ENCODE measurements at places on chromosomes 5 and 9.

DNA sequence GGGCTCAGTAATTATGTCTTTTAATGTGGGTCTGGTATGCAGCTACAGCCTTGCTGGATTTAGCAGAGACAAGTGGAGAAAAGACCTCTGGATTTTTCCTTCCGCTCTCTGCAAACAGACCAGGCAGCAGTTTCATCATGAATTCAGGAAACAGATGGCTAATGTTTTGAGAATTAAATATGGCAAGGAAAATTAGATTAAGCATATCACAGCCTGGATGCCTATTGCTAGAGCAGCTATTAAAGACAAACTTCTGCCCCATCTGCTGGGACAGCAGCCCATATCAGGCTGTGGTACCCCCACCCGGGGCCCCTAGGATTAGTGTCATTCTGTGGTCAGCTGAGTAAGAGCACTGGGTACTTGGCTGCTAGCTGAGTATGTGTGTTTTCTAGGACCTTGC lies 6.2 kb downstream of the SKP2 start:
- no peak for DNase-seq

DNA sequence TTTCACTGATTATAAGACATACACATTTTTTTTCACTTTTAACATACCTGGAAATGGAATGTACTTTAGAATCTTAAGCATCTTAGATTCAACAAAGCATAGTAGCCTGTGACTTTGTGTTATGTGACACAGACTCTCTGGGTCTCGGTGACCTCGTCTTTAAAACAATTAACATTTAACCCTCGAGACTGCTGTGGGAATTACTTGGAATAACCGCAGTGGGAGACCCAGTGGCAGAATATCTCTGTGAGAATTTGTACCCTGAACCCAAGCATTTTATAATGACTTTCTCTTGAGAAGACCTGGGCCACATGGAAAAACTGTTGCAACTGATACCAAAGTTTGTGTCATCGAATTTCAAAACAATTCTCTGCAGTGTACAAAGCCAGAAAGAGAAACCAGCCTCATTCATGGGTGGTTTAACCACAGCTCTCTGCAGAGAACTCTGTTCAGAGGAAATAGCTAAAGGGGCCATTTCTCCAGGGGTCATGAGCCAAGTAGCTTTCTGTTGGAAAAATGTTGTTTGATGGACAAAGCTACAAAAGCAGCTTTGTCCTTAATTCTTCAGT lies 10.0 kb upstream of the RETREG1 start:
- peak; percentile 88 for DNase-seq

GRCh38 chr9:130243015-130243881 lies 22.3 kb upstream of the HMCN2 start:
- DNase-seq: peak; percentile 34

- DNase-seq: no peak
Observed at GRCh38 chr5:165459232-165459631, 1953.8 kb downstream of the MAT2B start.

- no peak for DNase-seq
Observed at GRCh38 chr5:58452566-58453258, 7.2 kb downstream of the PLK2 start.

- no peak for DNase-seq
Observed at GRCh38 chr9:97501177-97501971, at the start of gene TMOD1. TMOD1 (plus strand) TSS chr9:97501666; CDS start chr9:97524189, 22,523 bp downstream.

DNA sequence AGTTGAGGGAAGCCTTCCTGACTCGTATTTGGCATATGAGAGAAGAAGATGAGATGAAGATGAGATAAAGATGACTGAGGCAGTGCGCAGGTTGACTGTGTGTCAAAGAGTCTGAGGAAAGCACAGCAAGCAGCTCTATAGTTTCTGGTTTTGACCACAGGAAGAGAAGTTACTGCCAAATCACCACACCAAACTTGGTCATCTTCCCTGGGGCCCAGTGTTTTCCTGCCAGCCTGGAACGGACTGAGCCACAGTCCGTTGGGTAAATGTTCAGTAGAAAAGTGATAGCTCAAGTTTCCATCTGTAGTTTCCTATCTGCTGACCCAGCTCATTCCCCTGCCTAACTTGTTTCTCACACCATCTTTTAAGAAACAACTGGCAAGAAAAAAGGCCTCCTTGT lies 80.7 kb upstream of the ADAMTS19 start:
- DNase-seq: no peak

DNA sequence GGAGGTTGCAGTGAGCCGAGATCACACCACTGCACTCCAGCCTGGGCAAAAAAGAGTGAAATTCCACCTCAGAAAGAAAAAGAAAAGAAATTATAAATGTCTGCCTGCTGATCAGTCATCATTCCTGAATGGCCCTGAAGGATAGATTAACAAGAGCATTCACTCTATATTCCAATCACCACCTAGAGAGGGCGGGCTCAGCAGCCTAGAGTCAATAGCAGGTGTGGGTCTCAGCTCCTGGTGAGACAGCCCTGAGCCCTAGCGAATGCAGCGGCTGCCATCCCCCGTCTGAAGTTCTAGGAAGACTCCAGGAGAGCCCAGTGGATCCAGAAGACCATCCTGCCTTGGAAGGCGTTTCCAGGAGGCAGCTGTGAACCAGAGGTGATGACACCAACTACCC lies 12.0 kb downstream of the FBP1 start:
- DNase-seq: no peak

DNA sequence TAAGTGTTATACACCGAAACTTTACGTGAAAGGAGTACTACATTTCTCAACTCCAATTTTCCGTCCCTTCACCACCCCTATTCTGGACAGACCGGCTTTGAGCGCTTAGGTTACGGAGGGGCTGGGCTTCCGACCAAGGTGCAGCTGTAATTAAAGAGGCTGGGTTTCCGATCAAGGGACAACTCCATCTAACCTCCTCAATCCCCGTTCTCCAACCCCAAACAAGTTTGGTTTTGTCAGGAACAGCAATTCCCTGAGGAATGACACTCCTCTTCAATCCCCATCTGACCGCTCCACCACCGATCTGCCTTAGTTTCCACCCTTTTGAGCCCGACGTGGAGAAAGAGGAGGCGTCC lies 577 bp downstream of the TUT7 start:
- no peak for DNase-seq

DNA sequence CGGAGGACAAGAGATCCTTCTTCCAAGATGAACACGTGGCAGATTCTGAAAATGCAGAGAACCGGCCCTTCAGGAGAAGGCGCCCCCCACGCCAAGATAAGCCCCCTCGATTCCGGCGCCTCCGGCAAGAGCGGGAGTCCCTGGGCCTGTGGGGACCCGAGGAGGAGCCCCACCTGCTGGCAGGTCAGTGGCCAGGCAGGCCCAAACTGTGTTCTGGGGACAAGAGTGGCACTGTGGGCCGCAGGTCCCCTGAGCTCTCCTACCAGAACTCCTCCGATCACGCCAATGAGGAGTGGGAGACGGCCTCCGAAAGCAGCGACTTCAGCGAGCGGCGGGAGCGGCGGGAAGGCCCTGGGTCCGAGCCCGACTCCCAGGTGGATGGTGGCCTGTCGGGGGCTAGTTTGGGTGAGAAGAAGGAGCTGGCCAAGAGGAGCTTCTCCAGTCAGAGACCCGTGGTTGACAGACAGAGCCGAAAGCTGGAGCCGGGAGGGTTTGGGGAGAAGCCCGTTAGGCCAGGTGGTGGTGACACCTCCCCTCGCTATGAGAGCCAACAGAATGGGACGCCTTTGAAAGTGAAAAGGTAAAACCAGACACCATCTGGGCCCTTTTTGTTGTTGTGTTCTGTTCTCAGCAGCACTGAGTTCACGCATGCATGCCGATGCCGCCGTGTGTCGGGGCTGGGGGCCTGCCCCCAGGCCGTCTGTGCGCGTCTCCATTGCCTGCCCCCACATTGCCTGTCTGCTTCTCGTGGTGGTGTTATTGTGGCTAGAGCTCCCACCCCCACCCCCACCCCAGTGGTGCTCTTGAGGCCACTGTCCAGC lies 26.6 kb upstream of the POMT1 start:
- no peak for DNase-seq

DNA sequence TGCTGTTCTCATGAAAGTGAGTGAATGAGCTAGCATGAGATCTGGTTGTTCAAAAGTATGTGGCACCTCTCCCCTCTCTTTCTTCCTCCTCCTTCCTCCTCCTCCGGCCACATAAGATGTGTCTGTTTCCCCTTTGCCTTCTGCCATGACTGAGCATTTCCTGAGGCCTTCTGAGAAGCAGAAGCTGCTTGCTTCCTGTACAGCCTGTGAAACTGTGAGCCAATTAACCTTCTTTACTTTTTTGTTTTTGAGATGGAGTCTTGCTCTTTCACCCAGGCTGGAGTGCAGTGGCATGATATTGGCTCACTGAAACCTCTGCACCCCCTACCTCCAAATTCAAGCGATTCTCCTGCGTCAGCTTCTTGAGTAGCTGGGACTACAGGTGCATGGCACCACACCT lies 6.1 kb downstream of the S100Z start:
- peak; percentile 31 for DNase-seq

DNA sequence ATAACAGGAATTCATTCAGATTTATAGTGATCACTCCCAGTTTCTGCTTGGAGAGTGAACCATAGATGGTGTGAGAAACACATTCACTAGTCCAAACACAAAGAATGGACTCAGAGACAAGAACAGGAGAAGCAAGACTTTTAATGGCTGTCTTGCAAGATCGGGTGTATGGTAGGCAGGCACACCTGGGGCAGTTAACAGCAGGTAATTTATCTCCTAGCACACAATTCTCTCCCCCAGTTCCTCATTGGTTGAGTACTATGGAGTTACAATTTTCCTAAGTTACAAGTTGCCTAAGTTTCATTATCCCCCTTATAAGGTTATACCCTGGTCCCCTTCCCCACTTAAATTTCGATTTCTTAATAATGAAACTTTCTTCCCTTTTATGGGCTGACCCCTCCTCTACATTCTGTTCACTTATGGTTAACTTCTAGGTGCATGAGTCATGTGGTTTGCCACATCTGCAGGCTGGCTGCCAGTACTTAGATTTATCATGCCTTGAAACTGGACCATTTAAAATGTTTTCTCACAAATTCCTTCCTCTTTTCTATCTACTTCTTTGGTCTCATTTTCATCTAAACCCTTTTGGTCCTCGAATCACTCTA lies 623.3 kb downstream of the HINT1 start:
- DNase-seq: no peak

DNA sequence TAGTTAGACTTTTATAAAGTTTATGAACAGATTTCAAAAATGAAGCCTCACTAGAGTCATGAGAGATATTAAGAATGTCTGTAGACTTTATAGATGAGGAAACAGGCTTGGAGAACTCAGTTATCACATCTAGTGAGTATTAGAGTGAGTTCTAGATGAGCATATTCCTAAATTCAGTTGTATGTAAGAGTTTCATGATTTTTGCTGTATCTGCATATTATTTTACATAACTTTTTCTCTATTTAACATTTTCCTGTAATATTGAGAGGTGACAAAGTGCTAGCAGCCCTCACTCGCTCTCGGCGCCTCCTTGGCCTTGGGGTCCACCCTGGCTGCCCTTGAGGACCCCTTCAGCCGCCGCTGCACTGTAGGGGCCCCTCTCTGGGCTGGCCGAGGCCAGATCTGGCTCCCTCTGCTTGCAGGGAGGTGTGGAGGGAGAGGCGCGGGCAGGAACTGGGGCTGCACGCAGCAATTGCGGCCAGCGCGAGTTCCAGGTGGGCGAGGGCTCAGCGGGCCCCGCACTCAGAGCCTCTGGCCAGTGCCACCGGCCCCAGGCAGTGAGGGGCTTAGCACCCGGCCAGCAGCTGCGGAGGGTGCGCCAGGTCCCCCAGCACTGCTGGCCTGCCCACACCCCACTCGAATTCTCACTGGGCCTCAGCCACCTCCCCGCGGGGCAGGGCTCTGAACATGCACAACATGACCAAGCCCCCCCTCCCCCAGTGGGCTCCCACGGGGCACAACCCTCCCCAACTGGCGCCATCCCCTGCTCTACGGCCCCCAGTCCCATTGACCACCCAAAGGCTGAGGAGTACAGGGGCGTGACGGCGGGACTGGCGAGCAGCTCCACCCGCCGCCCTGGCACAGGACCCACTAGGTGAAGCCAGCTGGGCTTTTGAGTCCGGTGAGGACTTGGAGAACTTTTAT lies 182.1 kb downstream of the TLE1 start:
- DNase-seq: no peak

DNA sequence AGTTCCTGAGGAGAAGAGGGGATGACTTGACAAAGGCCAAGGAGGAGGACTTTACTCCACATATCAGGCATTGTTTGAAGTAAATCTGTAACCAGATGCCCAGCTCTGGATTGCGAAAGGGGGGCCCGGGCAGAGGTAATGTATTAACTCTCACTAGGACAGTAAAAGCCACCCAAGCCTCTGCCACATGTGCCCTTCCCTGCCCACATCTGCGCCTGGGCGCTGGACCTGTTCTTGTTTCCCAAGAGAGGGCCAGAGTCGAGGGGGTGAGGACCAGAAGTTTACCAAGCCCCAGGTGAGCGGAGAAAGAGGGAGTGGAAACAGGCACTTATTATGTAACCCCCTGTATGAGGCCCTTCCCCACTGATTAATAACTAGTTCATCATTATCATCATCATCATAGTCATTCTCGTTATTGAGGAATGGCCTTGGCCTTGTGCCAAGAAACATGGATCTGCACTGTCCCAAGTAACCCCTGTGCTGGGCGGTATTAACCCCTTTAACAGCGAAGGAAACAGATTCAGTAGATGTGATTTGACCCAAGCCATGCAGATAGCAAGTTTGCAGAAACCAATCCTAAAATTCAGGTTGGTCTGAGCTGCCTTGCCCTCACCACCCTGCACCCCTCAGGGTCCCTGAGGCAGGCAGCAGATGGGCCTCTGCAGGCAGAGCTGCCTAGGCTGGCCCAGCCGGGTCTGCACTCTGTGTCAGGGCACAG lies at the start of gene SLC23A1:
SLC23A1 (minus strand) TSS at position 23 of the 718 bp plus-strand sequence. CDS start 44 bp downstream, outside the sequence.
- no peak for DNase-seq

DNA sequence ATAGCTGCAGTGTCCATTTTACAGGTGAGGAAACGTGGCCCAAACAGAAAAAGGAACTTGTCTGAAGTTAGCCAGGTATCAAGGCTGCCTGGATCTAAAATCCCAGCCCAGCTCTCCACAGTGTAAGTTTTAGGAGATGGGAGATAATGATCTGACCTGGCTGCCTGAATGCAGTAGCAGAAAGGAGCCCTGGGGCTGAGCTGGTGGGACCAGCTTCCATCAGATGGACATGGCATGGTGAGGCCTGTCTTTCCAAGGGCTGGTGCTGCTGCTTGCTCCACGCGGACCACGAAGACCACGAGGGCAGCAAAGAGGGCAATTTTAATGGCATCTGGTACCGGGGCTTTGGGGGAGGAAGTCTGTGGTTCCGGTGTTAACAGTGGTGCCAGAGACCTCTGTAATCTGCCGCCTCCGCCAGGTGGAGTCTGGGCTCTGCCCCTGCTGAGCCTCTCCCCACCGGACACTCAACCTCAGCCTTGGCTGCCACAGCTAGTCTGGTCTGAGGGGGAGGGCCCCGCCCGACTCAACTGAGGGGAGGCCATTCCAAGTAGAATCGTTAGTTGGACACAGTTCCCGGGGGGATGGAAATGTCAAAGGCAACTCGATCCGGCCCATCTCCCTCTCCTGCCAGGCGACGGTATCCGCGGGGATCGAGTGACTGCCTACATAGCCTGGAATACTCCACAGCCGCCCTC lies 650 bp downstream of the MYORG start:
- peak; percentile 43 for DNase-seq

Data from HL-60 (cell line).